ENCODE measurements at places on chromosomes 4 and X.

GRCh38 chr4:8708401-8709021, 115.9 kb downstream of the CPZ start:
- DNase-seq = no peak

DNA sequence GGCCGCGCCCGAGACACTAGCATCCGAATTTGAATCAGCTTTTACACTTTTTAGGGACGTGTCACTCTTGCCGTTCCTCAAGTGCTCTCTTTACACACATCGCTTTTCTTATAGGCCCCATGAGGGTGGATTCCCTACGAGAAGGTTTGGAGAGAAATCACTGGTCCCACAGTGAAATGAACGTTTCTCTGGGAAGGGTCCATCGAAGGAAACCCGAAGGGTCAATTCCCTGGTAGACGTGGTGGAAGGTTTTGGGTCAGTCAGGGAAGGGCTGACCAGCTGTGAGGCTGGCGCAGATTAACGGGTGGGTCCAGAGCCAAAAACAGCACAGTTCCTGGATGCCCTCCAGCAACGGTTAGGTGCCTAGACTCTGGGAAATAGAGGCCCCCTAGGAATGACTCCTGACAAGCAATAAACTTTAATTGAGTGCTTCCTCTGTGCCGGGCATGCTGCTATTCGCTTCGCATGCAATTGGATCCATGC, 35.9 kb downstream of the ETDC start:
- DNase-seq = no peak

DNA sequence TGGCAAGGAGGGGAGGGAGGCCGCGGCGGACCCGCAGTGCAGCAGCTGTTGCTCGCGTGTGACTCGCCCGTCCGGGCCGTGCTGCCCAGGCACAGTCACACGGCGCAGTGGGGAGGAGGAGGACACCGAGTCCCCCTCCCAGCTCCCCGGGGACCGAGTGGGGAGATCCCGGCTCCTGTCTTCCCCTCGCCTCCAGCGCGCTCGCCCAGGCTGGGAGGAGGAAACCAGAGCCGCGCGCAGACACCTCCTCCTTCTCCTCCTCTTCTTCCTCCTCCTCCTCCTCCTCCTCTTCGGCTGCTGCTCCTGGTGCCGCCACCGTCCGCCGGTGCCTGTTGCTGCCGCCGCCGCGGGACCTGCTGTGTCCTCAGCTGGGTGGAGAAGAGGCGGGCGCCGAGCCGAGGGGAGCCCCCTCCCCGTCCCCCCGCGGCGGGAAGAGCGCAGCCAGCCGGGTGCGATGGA, at the start of gene TBC1D1:
Gene TBC1D1, plus strand, starts transcription at position 284 of the 459 bp plus-strand sequence. CDS start 11,012 bp downstream, outside the sequence.
- peak; percentile 53 for DNase-seq

DNA sequence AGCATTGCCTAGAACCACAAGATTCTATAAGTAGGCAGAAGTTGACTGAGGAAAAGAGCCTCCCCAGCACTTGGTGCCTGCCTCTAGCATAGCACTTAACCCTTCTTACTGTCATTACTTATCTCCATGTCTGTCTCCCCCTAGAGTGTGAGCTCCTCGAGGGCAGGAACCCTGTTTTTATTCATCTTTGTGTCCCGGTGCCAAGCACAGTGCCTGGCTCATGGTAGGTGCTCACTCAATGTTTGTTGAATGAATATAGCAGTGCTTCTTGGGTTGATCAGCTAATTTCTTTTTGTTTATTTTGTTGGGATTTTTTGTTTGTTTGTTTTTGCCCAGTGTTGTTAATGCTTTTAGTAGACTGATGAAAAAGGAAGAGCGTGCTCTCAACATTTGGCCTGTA, 30.3 kb downstream of the KLF3 start:
- DNase-seq = no peak

DNA sequence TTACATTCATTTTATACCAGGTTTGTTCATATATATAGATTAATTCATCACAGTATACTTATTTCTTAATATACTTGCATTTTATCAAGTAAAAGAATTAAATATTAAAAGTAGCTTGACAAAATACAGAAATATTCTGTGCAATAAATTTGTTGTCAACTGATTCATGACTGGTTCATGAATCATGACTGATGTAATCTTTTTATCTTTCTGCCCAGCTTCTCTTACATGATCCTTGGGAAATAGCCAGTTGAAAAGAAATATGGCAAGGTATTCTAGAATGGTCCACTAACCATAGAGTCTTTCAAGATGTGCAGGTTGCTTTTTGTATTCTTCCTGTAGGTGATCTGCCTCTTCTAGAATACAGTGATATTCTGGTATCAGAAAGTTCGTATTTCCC, 4.2 kb upstream of the CCNA2 start:
- DNase-seq = no peak

DNA sequence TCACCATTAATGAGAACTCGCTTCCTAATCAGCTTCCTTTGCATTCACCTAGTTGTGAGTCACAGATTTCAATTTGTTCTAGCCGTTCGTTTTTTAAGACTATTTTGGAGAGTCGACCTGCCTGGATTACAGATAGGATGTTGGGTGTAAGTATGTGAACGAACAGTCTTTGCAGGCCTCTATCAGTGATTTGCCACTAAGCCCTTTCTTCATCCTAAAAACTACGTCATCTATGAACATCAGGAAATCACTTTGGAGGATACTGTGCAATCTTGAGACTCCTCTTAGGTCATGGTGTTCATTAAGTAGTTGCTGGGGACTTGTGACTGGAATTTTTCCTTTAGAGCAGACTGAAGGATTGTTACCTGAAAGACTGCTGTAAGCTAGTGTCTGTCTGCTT, 1.1 kb downstream of the POLA1 start:
- no peak for DNase-seq
